Activated CD8-positive, alpha-beta T cell treated with anti-CD3 and anti-CD28 coated beads, Interleukin-2, amount 10 ng/mL, durations not matched to agents 7 days and 5 days (primary cell): ENCODE measurements at places on chromosomes 1 and 21.
A peak's percentile ranks its signal among the peaks of the same experiment; 100 is the strongest.

DNA sequence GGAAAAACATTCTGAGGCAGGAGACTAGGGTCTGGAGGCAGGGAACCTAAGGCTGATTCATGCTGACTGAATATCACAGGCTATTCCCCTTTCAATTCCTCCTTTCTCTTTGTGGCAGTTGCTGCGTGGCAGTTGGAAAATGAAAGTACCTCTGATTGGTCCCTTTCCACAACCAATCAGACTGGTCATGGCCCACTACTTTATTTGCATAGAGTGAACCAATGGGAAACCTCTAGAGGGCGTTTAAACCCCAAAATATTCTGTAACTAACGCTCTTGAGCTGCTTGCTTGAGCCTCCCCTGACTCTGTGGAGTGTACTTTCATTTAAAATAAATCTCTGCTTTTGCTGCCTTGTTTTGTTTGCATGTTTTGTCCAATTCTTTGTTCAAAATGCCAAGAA lies 27.7 kb upstream of the VN1R5 start:
- DNase-seq: no peak
- no peak overlapping the region for H3K4me3 ChIP-seq
- H3K27ac ChIP-seq: no peak overlapping the region
- no peaks in the 10 kb centered on the region for H3K4me1 ChIP-seq

DNA sequence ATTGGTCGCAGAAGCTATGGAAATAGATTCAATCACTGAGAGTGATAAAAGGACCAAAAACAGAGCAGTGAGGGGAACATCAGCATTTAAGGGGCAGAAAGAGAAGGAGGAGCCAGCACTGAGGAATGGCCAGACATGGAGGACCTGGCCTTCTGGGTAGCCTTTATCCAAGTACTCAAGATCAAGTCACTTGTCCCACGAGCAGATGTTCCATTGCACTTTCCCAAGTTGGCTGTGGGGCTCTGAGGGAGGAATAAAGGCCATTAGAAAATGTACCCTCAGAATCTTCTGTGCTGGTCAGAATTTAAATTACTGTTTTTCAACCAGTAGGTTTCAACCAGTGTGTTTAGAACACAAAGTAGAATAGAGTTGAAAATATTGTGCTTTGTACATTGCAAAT lies 55.3 kb downstream of the GIPC2 start:
- peaks cover 9% of the 10 kb centered on the region for H3K27me3 ChIP-seq
- no peak overlapping the region for H3K4me3 ChIP-seq
- no peak for DNase-seq
- H3K27ac ChIP-seq: no peak overlapping the region
- H3K4me1 ChIP-seq: no peaks in the 10 kb centered on the region

DNA sequence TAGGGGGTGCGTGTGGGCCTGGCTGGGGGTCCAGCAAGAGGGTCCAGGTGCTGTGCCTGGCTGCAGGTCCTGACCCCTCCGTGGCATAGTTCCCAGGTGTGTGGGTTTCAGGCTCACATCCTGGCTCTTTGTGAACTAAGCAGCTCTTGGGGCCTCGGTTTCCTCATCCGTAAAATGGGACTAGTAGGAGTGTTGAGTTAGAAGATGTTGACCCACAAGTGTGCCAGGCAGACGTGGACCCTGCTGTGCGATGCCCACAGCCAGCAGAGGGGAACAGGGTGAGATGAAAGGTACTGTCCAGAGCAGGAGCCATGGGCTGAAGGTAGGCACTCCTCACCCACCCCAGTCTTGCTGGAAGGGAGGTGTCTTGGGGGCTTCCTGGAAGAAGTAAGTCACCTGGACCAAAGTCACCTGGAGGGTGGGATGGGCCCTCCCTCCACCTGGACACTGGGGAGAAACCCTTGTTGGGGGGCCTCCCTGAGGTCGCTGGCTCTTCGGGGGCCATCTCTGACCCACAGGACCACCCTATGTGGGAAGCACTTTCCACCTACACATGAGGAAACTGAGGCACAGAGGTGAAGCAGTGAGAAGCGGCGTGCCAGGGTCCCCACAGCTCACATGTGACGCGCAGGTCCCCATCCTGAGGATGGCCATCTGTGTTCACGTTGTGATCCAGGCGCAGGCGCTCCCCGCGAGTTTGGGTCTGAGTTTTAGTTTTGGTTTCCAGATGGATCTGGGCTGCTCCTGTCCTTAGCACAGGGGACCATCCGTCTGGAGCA lies 1.4 kb downstream of the ARHGEF16 start:
- no peak overlapping the region for H3K4me3 ChIP-seq
- peaks cover 2% of the 10 kb centered on the region for H3K27me3 ChIP-seq
- H3K27ac ChIP-seq: no peak overlapping the region
- H3K36me3 ChIP-seq: no peaks in the 10 kb centered on the region
- peaks cover 2% of the 10 kb centered on the region for H3K4me1 ChIP-seq

GRCh38 chr1:99786751-99787501 lies 20.5 kb upstream of the FRRS1 start:
- peaks cover 2% of the 10 kb centered on the region for H3K36me3 ChIP-seq
- no peak overlapping the region for H3K27ac ChIP-seq
- H3K27me3 ChIP-seq: peaks cover 28% of the 10 kb centered on the region

- peak overlapping the region; percentile 54 for H3K27ac ChIP-seq
- H3K36me3 ChIP-seq: no peaks in the 10 kb centered on the region
- peak overlapping the region; percentile 72 for H3K4me3 ChIP-seq
- peaks cover 39% of the 10 kb centered on the region for H3K27me3 ChIP-seq
- peak; percentile 68 for DNase-seq
- H3K4me1 ChIP-seq: peaks cover 56% of the 10 kb centered on the region
Measured at GRCh38 chr1:156860113-156860627, 495 bp upstream of the NTRK1 start.

DNA sequence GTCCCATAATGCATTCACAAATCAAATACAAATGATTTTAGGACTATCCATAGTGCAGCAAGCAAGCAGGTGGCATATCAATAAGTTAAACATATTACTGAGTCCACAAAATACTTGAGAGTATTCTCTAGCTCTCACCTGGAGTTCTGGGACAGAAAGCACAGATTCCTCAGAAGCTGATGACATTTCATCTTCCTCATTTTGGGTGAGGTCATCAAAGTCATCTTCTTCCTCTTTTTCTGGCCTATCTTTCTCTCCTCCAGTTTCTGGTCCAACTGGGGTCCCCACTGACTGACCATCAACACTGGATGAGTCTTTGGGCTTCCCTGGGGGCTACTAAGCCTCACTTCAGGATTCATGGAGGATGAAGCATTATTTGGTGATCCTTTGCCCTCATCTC lies 38.9 kb downstream of the YY1AP1 start:
- no peak overlapping the region for H3K4me3 ChIP-seq
- DNase-seq: no peak
- no peak overlapping the region for H3K27ac ChIP-seq
